ENCODE measurements at places on chromosomes 1 and 21.

GRCh38 chr1:105793536-105794146 is 1262.8 kb upstream of the PRMT6 start:
- no peak for DNase-seq

GRCh38 chr21:38343691-38344090 is 86.9 kb downstream of the KCNJ15 start:
- no peak for DNase-seq

- DNase-seq, result no peak
Observed at GRCh38 chr21:45552696-45553391, 10.6 kb upstream of the SLC19A1 start.

GRCh38 chr1:163068716-163069115 is 445 bp upstream of the RGS4 start:
- no peak for DNase-seq

DNA sequence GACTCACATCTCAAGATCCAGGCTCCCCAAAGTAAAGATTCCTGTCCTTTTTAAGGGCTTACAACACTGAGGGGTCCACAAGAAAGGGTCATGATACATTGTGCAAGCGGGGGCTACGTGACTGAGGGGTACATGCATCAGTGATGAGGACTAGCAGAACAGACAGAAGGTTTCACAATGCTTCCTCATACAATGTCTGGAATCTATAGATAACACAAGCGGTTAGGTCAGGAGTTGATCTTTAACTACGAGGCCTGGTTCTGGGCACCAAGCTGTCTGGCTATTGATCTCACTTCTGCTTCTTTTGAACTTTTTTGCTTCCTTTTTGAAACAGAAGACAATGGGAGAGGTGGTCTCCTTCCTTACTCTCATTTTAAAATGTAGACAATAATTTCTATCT is 718.6 kb downstream of the AMY1C start:
- DNase-seq, result no peak

- DNase-seq, result no peak
Observed at GRCh38 chr1:88730132-88730675, 46.1 kb downstream of the PKN2 start.

DNA sequence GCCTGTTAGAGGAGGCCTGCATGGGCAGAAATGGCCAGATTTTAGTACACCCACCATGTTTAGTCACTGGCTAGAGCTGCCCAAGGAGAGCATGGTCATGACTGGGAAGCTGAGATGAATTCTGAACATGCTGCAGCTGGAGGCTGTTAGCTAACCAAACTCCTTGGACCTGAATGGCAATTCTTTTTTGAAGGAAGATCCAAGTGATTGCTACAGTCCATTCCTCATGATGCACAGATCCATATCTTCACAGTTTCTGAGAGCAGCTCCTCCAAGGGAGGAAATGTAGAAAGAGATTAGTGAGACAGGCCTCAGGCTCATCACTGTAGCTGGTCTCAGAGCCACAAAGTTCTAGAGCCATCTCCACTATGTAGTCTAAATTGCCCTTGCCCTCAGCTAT is 11.1 kb downstream of the ZFYVE9 start:
- no peak for DNase-seq

DNA sequence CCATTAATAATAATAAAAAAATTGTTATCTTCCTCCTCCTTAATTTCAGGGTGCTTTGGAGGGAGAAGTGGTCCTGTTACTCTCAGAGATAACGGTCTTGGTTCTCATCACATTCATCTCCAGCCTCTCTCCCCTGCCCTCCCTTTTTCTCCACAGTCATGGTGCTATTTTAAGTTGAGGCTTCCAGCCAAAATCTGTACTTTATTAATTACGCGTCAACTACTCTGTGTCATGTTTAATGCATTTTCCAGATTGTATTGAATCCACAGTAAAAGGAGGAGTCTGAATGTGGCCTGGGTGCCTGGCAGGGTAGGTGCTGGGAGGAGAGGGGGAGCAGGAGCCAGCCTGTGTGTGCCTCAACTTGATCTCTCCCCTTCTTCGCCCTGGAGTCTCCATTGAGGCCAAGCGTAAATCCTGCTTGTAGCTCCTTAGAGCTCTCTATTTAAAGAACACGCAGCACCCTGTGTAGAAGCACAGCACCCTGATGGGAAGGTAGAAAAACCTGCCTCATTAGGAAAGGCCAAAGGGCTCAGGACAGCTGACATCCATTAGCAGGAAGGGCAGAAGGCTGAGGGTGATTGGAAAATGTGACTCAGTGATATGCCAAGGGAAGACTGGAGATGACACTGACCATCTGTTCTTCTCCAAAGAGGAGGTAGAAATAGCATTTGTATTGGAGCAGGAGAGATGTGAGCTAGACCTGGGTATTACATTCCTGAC is 82.4 kb downstream of the PLXNA2 start:
- no peak for DNase-seq

GRCh38 chr1:214022229-214022791 is 34.5 kb downstream of the PROX1 start:
- no peak for DNase-seq

DNA sequence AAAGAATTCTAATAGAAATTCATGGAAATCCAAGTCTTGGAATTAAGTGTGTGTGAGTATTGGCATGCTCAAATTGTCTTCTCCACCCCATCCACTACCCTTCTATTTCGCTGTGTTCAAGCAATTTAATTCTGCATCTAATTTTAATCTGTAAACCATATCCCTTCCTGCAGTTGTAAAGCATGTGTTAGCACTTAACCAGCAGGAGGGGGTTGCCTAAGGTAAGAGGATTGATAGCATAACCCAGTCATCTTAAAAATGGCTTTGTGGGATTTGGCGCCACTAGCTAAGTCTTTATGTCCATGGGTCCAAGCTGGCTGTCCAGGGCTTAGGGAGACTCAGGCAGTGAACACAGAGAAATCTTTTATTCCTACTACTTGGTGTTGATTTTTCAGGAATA is 210.3 kb downstream of the PTPRC start:
- no peak for DNase-seq

DNA sequence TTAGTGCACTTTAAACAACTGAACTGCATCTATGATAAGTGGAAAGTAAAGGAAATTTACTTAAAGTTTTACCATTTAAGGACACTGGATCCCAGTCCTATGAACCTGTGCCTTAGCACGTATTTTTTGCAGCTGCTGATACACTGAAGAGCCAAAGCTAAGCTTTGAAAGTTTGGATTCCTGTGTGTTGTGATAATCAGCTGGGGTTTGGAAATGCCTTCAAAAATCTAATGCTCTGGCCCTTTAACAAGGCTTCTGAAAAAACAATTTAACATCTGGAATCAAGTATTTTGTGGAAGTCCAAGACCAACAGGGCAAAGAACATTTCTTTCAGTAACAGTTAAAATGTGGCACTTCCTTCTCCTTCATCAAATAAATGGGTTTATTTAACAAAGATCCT is 51.8 kb downstream of the DDAH1 start:
- DNase-seq, result no peak

DNA sequence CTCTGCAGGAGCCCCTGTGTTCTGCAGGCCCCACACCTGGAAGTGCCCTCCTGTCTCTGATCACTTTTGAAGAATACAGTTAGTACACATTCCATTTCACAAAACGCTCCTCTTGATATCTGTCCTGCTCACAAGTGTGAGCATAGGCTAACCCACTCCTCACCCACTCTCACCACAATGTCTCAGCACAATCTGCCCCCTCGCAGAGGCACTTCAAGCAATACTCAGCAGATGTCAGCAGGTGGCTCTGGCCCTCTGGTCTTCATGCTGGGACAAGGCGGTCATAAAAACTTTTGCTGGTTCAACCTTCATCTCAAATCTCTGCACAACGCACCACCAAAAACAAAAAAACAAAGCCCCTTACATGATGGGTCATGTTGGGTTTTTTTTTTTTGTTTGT is 671.2 kb downstream of the MATN1 start:
- no peak for DNase-seq

DNA sequence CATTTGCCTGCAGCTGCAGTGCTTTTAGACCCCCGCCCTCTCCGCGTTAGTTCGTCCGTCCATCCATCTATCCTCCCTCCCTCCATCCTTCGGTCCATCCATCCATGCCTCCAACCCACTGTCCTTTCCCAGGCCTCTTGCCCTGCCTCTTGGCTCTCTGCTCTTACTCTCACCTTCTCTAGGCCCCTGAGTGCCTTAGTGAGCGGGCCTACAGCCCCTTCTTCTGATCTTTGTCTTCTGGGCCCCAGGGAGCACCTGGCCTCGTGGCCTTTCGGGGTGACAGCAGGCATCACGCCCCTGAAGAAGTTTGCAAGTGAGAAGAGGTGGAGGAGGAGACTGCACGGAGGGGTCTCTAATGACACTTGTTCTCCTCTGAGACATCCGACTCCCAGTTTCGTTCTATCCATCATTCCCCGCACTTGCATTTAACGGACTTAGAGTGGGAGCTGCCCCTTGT is 842 bp downstream of the ATXN7L2 start:
- no peak for DNase-seq

- DNase-seq, result no peak
Observed at GRCh38 chr1:193310564-193310963, 124.2 kb upstream of the B3GALT2 start.

DNA sequence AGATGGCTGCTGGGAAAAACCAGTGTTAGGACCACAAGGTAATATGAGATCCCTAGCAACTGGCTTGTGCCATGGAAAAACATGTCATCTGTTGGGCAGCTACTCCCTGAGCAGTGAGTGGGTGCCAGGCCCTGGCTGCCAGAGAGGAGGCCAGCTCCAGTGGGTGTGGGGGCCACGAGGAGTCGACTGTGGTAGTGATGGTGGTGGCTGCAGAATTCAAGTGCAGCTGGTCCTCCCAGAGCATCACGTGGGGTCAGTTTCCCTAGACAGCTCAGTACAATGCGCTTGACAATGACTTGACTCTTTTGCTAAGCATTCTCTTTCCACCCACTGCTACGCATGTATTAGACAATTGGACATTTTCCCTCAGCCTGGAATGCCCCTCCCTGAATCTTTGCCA is 14.5 kb upstream of the CDC42 start:
- no peak for DNase-seq

DNA sequence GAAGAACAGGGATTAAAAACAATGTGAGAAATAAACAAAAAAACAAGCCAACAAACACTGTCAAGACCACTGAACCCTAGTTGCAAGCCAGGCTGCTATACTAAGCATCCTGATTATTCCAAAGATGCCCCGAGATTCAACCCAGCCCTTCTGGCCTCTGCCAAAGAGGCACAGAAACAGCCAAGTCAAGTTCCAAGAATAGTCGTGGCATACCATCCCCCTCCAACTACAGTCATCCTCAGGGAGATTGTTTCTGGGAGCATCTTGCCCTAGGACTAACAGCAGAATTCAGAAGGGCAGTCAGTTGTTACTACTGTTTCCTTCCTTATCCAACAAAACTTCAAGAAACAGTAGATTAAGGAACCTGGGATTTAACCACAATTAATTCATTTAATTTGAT is 52.3 kb downstream of the ABL2 start:
- no peak for DNase-seq

- DNase-seq, result no peak
Observed at GRCh38 chr21:42671778-42672593, 18.6 kb downstream of the PDE9A start.

DNA sequence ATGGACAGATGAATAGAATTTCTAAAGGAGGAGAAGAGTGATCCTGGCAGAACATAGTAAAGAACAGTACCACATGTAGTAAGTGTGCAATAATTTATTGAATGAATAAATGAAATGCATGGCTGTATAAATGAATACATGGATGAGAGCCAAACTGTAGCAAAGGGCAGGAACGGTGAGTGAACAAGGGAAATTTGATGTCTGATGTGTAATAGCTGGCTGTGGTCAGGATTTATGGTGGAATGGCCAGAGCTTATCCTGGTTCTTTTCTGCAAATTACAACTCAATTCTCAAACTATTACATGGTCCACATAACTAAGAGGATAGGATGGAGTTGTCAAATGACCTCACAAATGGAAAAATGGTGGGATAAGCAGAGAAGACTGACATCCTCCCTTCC is 43.2 kb upstream of the ARHGAP29 start:
- DNase-seq, result no peak

- DNase-seq, result no peak
Observed at GRCh38 chr1:174841747-174842146, 158.0 kb upstream of the CACYBP start.

- no peak for DNase-seq
Observed at GRCh38 chr1:21547876-21548275, 38.7 kb downstream of the ALPL start.

DNA sequence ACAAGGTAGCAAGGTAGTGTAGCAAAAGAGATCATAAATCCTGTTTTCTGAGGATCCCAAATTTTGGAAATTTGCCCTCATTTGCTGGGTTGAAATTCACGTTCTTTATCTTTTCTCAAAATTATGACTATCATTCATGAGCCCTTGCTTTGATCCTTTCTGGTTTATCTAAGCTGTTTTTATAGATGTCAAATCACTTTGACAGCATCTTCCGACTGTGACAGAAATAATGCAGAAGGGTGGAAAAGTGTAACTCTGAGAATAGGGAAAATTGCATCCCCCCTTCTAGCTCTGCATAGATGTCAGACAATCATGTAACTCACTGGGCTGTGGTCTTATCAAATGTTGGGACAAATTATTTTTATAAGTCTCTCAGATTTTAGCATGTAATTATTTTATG is 550.1 kb downstream of the OMA1 start:
- no peak for DNase-seq

GRCh38 chr1:22829309-22829989 is 118.8 kb downstream of the EPHB2 start:
- DNase-seq, result no peak

- DNase-seq, result no peak
Observed at GRCh38 chr1:51214615-51215131, 21.4 kb upstream of the RNF11 start.

DNA sequence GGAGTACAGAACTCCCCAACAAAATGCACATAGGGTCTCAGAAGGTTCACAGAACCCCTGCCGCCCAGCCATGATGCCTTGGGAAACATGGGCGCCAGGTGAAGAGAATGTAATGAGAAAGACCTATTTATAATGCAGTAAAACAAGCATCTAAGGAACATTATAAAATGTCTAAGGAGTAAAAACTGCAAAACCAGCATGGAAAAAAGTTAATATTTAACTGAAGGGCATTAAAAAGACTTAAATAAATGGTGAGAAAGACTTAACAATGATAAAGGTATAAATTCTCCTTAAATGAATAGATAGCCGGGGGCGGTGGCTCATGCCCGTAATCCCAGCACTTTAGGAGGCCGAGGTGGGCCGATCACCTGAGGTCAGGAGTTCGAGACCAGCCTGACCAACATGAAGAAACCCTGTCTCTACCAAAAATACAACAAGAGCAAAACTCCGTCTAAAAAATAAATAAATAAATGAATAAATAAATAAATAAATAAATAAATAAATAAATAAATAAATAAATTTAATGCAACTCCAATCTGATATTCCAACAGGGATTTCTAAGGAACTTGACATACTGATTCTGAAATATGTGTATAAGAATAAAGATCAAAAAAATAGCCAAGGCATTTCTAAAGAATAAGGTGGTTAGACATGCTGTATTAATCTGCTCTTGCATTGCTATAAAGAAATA is 27.3 kb upstream of the ACOT11 start:
- DNase-seq, result no peak

DNA sequence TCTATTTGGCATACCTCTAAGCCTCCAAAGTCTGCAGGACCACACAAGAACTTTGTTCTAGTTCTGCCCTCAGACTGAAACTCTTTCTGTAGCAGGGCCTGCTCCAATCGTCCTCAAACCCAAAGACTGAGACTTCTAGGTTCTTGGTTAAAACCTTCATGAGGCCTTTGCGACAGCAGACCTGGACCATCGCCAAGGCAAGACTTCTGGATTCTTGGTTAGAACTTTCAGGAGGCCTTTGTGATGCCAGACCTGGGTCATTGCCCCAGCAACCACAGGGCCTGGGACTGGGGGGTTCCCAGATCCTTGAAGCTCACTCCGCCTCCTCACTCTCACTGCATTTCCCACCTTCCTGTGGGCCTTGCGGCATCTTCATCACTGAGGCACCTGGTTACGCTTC is at the start of gene ATP1A4:
Gene ATP1A4 (plus strand): TSS at position 301 of the 400 bp plus-strand sequence. CDS start 438 bp downstream, outside the sequence.
- DNase-seq, result no peak

Data from smooth muscle cell of the brain vasculature (primary cell).